Caudate nucleus (tissue), 63 donors: ENCODE measurements at places on chromosomes 6 and 20.
A peak's percentile ranks its signal among the peaks of the same experiment; 100 is the strongest.

GRCh38 chr6:64090352-64090751, 454.8 kb downstream of the PHF3 start:
- DNase-seq: no peak

DNA sequence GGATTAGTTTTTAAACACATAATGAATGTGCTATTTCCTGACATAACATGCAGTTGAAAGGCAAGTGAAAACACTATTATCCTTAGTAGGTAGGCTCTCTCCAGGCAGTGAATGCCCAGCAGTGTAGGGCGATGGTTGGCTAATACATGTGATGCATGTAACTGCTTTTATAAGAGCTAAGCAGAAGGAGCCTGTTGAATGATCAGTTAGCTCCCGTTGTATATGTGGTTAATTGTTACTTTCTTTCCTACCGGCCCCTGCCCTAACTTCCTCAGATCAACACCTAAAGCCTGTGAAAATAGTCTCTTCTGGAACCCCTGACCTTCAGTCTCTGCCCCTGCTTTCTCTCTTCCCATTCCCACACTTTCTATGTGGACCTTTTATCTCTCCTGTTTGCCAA, 10.5 kb downstream of the SOX4 start:
- DNase-seq: no peak

- no peak for DNase-seq
Observed at GRCh38 chr6:82882363-82883023, 183.1 kb downstream of the UBE3D start.

DNA sequence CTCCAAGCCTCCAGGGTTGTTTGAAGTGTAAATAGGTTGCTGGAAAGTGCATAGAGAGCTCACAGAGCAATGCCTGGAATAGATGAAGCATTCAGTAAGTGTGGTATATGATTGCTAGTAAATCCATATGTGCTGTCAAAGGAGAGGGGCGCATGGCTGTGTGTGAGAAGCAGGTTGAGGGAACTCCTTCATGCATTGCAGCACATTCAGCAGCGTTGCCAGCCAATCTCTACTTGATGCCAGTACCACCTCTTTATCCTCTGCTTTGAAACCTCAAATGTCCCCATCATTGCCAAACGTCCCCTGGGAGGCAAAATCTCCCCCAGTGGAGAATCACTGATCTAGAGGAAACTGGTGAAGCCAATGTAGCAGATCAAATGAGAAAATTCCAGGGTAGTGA, 82.7 kb upstream of the RALGAPA2 start:
- DNase-seq: no peak

DNA sequence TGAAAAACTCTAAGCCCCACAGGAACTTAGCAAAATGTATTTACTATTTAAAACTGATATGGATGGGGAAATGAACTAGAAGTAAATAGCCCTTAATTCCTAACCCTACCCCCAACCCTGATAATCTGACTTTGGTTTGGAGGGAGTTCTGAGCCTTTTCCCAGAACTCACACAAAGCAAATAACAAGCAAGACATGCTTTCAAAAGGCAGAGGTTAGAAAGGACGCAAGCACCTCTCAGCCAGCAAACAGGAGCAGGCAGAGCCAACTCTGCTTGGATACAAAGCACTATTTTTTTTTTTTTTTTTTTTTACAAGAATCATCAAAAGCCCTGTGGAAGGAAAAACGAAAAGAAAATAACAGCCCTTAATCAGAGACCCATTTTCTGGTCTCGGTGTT, 58.7 kb downstream of the SLC22A23 start:
- no peak for DNase-seq

- no peak for DNase-seq
Observed at GRCh38 chr20:59690101-59690500, 85.8 kb downstream of the PHACTR3 start.

DNA sequence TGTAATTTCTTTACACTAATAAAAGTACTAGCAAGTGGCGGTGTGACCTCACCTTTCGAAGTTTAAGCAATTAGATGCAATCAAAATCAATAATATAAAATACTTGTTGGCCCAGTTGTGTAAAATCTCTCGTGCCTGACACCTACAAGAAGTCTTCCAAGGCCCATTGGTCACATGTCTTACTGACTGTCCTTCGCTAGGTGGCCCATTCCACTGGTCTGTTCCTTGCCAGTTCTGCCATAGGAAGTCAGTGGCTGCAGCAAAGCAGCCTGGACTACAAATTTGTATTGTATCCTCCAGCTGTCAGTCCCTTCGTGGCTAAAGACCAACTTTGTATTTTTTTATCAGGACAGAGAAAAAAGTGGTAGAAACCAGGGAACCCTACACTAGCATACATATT, 61.8 kb downstream of the CYB5R4 start:
- DNase-seq: no peak

GRCh38 chr20:33059741-33060390, 6.2 kb downstream of the BPIFB3 start:
- no peak for DNase-seq

- no peak for DNase-seq
Observed at GRCh38 chr6:165298402-165298801, 11.0 kb downstream of the C6orf118 start.

- DNase-seq: no peak
Observed at GRCh38 chr20:59752101-59752586, 147.8 kb downstream of the PHACTR3 start.

DNA sequence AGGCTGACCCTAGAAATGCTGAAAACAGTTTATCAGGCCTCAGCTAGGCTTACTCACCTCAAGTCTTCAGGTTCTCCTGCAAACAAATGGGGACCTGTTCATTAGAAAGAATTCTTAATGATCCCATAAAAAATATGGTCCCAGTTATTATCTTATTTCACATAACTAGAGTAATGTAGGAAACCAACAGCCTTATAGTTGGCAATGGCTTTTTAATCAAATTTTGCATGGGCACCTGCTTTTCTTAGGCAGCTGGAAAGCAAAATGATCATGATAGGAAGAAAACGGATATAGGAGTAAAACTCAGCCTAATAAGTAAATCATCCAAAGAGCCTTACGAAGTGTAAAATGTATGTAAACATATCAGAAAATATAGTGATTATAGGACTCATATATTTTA, 1.3 kb downstream of the NRSN1 start:
- DNase-seq: no peak

DNA sequence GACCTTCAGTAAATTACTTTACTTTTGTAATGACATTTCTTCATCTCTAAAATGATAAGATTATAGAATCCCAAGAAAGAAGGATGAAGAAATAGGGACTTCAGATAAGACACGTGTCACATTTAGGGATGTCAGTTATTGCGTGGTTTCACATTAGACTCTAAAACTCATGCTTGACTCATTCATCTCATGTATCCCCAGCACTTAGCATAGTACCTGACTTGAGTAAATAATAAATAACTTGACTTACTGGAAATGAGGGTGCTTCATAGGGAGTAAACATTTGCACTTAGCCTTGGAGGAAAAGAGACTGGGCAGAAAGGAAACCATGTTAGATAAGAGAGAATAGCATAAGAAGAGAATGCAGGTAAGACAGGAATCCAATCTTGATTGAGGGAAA, 37.2 kb downstream of the VTA1 start:
- DNase-seq: no peak

GRCh38 chr6:12164508-12164770, 125.7 kb upstream of the EDN1 start:
- DNase-seq: no peak

- no peak for DNase-seq
Observed at GRCh38 chr6:107360476-107360875, 98.9 kb downstream of the PDSS2 start.

DNA sequence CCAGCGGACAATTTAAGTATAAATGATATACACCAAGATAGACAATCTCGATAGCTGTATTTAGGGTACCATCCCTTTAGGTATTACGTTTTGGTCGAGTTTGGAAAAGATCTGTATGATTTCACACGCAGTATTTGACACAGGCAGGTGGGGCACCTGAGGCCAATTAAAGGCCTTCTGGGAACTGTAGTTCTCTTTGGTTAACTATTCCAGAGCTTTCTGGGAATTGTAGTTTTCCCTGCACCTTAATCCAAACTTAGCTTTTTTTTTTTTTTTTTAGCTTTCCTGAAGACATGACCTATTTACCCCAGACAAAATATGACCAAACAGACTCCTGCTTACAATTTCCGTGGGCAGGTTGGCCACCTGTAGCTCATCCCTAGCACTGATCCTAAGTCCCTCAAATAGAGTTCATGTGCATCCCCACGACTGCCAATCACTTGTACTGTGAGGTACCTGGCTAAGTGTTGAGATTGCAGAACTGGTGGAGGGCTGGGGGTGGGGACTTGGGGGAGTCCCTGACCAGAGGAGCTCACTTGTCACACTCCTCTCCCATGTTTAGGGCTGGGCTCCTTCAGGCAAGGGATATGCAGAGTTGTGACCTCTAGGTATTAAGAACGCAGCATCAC, 999 bp upstream of the EHMT2 start:
- peak; percentile 13 for DNase-seq

GRCh38 chr6:81003156-81003555, 749.3 kb downstream of the TENT5A start:
- no peak for DNase-seq
